Globus pallidus (tissue), 1 donor: ENCODE measurements at places on chromosomes 7 and 10.
A peak's percentile ranks its signal among the peaks of the same experiment; 100 is the strongest.

DNA sequence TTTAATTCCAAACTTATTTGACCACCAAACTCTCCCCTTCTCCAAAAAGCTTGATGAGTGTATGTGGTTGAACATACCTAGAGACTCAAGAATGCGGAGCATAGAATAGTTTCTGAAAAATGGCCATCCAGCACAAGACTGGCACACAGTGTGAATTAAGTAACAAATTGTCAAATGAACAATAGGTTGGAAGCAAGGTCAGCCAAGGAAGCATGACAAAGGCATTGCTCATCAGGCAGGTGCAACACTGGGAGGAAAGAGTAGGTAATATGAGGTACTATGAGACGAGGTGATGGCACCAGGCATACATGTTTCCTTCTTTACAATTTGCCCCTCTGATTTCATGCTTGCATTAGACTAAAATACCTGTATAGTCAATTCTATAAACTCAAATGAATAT lies 73.7 kb downstream of the DKK1 start:
- no peak for DNase-seq

- DNase-seq = no peak
Measured at GRCh38 chr10:122643931-122644534, 55.6 kb downstream of the C10orf120 start.

DNA sequence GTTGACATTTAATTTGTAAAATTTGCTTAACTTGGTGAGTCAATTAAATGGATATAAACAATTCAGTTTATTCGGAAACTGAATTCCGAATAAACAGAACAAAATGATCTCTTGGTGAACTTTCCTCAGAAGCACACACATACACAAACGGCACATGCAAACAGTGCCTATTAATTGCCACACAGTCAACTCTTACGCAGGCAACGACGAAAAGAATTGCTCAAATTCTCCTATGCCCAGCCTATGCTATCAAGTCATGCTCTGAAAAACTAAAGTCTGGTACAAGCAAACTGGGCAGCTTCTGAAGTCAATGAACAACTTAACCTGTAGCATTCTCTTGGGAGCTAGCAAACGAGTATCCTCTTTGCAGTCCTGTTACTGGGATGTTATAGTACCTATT lies 38.8 kb upstream of the ASL start:
- no peak for DNase-seq

GRCh38 chr10:52488606-52489485 lies 174.8 kb downstream of the DKK1 start:
- DNase-seq = peak; percentile 19

- DNase-seq = no peak
Measured at GRCh38 chr7:105802604-105803428, 73.6 kb downstream of the ATXN7L1 start.

DNA sequence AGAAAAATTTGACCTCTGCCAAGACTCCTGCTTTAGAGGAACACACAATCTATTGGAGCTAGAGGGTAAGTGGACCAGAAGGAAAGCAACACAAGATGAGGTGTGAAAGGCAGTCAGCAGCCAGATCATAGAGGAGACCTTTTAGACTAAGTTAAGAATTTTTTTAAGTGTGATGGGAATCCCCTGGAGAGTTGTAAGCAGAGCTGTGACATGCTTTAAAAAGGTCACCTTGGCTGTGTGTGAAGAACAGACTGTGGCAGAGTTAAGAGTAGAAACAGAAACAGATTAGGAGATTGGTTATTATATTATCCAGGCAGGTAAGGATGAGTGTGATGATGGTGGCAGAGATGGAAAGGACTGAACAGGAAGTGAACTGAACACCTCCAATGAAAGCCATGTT lies 23.5 kb downstream of the CPEB3 start:
- no peak for DNase-seq

GRCh38 chr7:77501192-77501515 lies 35.9 kb upstream of the PTPN12 start:
- DNase-seq = no peak

DNA sequence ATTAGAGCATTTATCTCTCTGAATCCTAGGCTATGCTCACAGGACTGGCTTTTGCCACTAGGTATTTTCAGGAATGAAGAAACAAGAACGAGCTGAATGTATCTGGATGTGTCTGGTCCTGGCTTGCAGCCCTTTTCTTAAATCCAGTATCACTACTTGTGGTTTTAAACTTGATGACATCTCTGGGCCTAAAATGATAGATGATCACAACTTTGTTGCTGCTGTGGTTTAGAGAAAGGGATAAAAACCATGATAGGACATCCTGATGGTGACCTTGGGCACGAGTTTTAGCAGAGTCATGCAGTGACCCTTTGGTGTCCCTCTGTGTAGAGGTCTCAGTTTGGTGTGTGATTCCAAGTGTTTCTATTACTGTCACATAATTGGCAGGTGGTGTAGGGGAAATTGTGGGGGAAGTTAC lies 31.7 kb upstream of the SEMA3C start:
- DNase-seq = no peak

- DNase-seq = no peak
Measured at GRCh38 chr10:82625512-82626189, 750.7 kb downstream of the NRG3 start.

DNA sequence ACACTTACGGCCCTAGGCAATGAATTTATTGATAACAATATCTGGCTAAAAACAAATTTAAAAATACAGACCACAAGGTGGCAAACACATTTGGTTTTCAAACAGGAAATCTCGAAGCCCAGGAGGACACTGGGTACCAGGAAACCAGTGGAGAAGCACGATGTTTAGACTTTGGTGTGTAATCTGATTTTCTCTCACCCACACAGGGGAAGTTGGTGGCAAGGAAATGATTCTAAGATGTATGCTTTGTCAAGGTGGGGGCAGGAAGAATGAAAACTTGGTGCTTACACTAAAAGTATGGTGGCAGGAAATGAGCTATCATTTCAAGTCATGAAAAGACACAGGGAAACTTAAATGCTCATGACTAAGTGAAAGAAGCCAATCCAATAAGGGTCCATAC lies 113.2 kb upstream of the ANKRD1 start:
- no peak for DNase-seq

DNA sequence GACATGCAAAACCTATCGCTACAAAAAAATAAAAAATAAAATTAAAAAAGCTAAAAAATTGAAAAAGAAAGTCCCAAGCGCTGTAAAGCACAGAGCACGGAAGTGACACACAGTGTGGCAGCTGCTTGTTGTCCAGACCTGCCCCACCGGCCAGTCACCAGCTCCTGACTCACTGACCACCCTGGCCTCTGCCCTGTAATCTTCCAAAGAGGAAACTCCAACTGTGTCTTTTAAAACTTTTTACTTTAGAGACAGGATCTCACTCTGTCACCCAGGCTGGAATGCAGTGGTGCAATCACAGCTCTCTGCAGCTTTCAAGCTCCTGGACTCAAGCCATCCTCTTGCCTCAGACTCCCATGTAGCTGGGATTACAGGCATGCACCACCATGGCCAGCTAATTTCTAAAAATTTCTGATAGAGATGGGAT lies 23.6 kb downstream of the GNA12 start:
- no peak for DNase-seq

DNA sequence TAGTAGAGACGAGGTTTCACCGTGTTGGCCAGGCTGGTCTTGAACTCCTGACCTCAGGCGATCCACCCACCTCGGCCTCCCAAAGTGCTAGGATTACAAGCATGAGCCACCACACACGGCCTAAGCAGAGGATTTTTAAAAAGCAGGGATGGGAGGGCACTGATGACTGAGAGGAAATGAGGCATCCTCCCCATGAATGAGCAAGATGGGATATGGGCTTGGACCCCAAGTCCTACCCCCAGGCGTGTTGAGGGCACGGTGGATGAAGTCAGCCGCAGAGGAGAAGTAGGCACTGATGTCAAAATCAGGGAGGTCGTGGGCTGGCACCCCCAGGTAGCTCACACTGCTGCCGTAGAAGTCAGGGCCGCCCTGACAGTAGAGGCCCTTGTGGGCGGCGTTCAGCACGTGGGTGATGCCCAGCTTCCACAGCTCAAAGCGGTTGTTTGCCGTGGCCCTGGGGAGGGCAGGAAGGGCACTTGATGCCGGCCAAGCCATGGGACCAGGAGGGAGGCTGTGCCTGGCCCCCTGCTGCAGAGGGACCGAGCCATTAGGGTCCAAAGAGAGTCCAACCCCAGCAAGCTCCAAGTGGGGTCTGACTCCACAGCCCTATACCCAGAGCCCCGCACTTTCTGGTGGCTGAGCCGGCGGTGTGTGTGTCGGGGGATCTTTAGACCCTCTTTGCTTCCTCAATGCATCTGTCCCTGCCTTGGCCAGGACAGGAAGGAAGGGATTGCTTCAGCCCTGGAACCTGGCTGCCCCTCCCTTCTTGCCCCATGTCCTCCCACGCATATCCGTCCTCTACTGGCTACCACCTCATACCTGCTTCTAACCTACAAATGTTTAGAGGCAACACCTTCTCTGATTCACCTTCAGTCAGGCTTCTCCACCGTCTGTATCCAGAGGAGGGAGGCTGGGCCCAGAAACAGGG lies 3.4 kb upstream of the SAMD8 start:
- DNase-seq = no peak

DNA sequence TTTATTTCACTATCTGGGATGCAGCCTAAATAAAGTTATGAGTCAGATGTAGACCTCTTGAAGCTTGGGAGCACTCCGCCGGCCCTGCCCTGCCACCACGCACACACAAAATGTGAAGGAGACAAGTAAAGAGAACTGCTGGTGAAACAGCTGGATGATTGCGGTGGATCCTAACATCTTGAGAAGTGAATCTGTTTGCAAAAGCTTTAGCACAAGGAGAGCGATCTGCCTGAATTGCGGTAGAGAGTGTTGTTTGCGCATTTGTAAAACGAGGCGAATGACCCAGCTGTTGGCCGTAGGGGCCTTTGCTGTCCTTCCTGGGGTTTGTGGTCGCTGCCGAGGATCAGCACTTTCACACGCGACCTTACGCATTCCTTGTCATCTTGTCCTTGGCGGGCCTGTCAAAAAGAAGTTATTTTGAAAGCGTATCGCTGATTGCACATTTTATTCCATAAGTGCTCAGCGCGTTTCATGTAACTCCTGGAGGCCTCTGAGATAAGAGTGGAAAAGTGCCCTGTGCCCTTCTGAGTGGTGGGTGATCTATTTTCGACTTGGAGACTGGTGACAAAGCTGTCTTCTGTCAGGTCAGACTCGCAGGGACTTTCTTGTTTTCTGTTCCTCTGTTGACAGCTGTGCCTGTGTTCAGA lies 40.8 kb downstream of the RBM20 start:
- DNase-seq = no peak
